ENCODE measurements at places on chromosomes 1 and 21.

GRCh38 chr21:17789656-17790055 lies 29.5 kb downstream of the C21orf91 start:
- H3K4me1 ChIP-seq = peaks cover 78% of the 10 kb centered on the region
- H3K36me3 ChIP-seq = peaks cover 44% of the 10 kb centered on the region
- no peak for DNase-seq
- H3K27me3 ChIP-seq = no peaks in the 10 kb centered on the region
- H3K27ac ChIP-seq = peak overlapping the region; percentile 83
- H3K4me3 ChIP-seq = peak overlapping the region; percentile 43

GRCh38 chr1:33176362-33176850 lies 5.4 kb downstream of the TRIM62 start:
- H3K4me1 ChIP-seq = peaks cover 6% of the 10 kb centered on the region
- no peak overlapping the region for H3K4me3 ChIP-seq
- DNase-seq = no peak

- H3K27ac ChIP-seq = no peak overlapping the region
- no peaks in the 10 kb centered on the region for H3K27me3 ChIP-seq
- DNase-seq = no peak
- no peaks in the 10 kb centered on the region for H3K36me3 ChIP-seq
- H3K4me3 ChIP-seq = no peak overlapping the region
These were observed 101.7 kb downstream of the SSBP3 start for GRCh38 chr1:54304518-54304917.

- no peak overlapping the region for H3K27ac ChIP-seq
- H3K4me1 ChIP-seq = peaks cover 29% of the 10 kb centered on the region
- peaks cover 2% of the 10 kb centered on the region for H3K27me3 ChIP-seq
- no peak for DNase-seq
These were observed 2.3 kb downstream of the PDXK start for GRCh38 chr21:43721206-43721605.
